Left lobe of liver (tissue), 2 donors: ENCODE measurements at places on chromosomes 13 and 19. TPM values are rescaled to one million over a fixed set of nuclear protein-coding genes. Genes with fewer than 3 reads are reported as not detected.
A peak's percentile ranks its signal among the peaks of the same experiment; 100 is the strongest.

The RUBCNL gene
- 0.68 TPM for total RNA-seq

- no peak for DNase-seq
These were observed 31.2 kb downstream of the CLEC17A start for GRCh38 chr19:14614099-14614412.

The GRIN3B gene
- total RNA-seq: not detected

GRCh38 chr19:16542045-16542909 is at the start of gene CHERP:
Gene CHERP, minus strand, starts transcription at chr19:16542437. Its CDS starts 59 bp downstream, at chr19:16542378.
- DNase-seq: peak; percentile 97

The ZNF835 gene
- 0.58 TPM for total RNA-seq

The FFAR1 gene
- total RNA-seq: not detected

The MISP3 gene
- 15.2 TPM for total RNA-seq

DNA sequence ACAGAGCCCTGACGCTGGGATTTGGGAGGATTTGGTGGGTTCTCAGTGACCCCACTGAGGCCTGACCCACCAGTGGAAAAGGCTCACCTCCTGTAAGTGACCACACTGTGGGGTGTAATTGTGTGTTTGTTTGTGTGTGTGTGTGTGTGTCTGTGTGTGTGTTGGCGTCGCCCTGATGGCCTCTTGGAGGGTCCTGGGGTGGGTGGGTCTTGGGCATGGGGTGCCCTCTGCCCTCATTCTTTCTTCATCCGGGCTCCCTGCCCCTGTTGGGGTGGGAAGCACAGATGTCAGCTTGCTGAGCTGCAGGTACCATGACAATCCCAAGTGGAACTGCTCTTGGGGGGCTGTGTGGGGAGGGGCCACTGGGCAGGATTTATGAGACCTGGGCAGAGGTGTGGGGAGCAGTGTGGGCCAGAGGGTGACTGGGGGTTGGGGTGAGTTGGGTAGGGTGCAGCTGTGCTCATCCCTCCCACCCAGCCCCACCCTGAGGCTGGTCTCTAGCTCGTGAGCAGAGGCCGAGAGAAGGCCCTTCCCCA is 22.8 kb downstream of the WTIP start:
- peak; percentile 33 for DNase-seq

The ANKLE1 gene
- 0.48 TPM for total RNA-seq

GRCh38 chr13:102021777-102022176 is 380.1 kb downstream of the FGF14 start:
- DNase-seq: no peak

DNA sequence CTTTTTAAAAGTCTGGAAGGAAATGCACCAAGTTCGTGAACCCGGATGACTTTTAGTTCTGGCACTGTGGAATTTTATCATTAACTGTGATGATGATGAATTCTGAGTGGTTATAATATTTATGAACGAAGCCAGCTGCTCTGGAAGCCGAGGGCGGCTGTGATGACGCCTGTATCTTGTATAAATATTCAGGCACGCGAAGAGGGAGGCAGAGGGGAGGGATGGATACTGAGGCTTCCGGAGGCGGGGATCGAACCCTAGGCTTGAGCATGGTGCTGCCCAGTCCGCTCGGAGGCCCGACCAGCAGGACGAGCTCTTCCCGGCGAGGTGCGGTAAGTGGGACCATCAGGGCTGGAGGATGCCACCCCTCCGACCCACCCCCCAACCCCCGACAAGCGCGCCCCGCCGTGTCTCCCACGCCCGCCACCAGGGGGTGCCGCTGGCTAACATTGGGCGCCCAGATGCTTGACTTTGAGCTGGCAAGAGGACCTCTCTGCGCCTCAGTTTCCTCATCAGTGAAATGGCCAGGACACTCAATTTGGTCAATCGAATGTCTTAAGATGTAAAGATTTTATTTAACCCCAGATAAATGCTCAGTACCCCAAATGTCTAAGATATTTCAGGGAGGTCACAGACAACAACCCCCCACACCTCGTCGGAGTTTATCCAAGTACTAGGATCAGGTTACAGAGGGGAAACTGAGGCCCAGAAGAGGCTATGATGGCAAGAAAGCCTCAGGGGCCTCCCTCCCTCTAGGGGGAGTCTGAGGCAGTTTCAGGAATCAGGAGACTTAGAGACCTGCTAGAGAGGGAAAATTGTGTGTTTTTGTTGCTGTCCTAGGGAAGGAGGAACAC is 4.5 kb upstream of the RAB3A start:
- no peak for DNase-seq

DNA sequence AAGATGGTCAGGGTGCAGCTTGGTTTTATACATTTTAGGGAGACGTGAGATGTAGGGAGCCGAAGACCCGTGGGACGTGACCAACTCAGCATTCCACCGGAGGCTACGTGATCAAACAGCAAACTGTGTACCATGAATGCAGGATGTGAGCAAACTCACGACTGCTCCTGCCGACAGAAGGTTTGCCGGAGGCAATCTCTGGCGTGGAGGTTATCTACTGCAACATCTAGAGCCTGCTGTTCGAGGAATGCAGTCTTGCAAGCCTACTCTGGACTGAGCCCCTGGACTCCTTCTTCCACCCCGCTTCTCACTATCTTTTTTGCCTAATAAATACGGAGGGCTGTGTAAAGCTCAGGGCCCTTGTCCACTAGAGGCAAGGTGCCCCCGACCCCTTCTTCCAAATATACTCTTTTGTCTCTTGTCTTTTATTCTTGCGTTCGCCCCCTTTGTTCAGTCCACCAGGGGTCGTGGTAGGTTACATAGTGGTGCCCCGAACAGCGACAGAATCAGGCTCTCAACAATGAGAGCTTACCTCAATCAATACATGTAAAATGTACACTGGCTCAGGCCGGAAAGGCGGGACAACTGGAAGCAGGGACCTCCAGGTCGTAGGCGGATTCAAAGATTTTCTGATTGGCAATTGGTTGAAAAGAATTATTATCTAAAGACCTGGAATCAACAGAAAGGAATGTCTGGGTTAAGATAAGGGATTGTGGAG is 8.9 kb upstream of the OR1I1 start:
- no peak for DNase-seq

The MEIOSIN gene
- not detected for total RNA-seq

GRCh38 chr19:31969016-31969415 is 376.4 kb upstream of the ZNF507 start:
- no peak for DNase-seq

GRCh38 chr13:76892488-76892887 is 6.3 kb upstream of the KCTD12 start:
- DNase-seq: no peak

- DNase-seq: peak; percentile 84
These were observed 3.7 kb downstream of the USHBP1 start for GRCh38 chr19:17260842-17261325.

The ALOX5AP gene
- 1.5 TPM for total RNA-seq

The EHD2 gene
- total RNA-seq: 6.3 TPM

DNA sequence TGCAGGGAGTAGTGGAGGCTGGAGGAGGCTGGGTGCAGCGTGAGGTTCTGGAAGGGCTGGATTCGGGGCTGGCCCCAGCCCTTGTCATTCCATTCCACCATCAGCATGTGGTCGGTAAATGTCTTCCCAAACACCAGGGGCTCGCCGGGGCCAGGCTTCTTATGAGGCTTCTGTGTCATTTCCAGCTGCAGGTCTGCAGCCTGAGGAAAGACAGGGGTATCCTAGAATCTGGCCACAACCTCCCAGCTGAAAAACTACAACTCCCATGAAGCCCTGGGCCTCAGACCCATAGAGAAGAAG is 4.4 kb downstream of the BCAT2 start:
- peak; percentile 79 for DNase-seq

DNA sequence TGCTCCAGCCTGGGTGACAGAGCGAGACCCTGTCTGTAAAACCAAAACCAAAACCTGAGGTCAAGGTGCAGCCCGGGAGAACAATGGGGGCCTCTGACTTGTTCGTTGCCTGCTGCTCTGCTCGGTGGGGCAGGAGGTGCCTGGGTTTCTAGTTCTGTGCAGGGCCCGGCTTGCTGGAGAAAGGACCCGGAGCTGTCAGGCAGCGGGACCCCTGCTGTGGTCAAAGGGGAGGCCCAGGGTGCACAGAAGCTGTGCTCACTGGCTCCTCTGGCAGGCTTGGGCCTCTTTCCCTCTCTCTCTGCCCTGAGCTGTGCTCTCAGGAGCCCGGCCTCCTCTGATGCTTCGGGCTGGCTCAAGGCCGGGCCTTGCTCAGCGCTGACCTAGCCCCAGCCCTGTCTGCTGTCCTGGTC is 3.5 kb downstream of the LRP3 start:
- no peak for DNase-seq

DNA sequence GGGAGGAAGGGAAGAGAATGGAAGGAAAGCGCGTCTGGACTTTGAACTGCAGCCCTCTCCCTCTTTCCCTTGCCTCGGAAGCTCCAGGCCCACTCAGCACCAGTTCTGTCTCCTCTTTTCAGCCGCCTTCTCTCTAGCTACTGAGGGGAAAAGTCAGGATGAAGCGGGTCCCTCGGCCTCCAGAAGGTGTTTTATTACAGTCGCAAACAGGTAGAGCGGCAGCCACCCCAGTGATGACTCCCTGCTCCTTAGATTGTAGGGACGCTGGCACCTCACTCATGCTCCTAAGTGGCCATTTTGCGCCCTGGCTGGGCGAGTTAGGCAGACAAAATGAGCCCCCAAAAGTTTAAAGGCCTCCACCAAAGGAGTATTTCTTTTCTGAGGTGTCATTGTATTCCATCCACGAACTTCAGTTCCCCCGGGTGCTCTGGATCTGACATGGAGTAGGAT is 954 bp upstream of the STK24 start:
- peak; percentile 53 for DNase-seq

The KIR2DL3 gene
- not detected for total RNA-seq

The MPHOSPH8 gene
- total RNA-seq: 9.9 TPM

The ZNF541 gene
- total RNA-seq: 0.08 TPM

GRCh38 chr13:66950666-66951065 is 279.5 kb downstream of the PCDH9 start:
- DNase-seq: no peak

The MARK4 gene
- 17.5 TPM for total RNA-seq

The PTGER1 gene
- 0.13 TPM for total RNA-seq
